Hepatocyte (in vitro differentiated cells): ENCODE measurements at places on chromosomes 6 and 20. TPM values are rescaled to one million over a fixed set of nuclear protein-coding genes. Genes with fewer than 3 reads are reported as not detected.

DNA sequence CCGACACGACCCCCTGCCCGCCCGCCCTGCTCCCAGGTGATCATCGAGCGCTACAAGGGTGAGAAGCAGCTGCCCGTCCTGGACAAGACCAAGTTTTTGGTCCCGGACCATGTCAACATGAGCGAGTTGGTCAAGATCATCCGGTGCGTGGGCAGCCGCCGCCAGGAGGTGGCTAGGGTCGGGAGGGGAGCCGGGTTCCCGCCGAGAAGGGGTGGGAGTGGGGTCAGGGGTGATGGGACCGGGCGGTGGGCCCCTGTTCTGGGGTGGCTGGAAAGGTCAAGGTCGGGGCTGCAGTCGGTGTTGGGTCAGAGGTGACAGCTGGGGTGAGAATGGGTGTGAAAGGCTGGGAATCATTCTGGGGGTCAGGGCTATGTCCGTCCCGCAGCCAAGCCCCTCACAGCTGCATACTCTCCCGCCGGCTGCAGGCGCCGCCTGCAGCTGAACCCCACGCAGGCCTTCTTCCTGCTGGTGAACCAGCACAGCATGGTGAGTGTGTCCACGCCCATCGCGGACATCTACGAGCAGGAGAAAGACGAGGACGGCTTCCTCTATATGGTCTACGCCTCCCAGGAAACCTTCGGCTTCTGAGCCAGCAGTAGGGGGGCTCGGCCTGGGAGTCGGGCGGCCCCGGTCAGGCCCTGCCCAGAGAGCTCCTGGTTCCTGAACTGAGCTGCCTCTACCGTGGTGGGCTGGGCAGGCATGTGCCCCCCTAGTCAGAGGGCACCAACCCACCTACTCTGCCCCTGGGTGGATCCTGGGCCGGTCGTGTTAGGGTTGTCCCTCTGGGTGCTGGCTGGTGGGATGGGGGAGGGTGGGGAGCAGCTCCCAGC lies 1.0 kb downstream of the MAP1LC3A start:
- H3K4me3 ChIP-seq: peak overlapping the region; percentile 73
- no peaks in the 10 kb centered on the region for H3K36me3 ChIP-seq
- H3K4me1 ChIP-seq: peaks cover 6% of the 10 kb centered on the region
- DNase-seq: no peak
- peak overlapping the region; percentile 87 for H3K27ac ChIP-seq

DNA sequence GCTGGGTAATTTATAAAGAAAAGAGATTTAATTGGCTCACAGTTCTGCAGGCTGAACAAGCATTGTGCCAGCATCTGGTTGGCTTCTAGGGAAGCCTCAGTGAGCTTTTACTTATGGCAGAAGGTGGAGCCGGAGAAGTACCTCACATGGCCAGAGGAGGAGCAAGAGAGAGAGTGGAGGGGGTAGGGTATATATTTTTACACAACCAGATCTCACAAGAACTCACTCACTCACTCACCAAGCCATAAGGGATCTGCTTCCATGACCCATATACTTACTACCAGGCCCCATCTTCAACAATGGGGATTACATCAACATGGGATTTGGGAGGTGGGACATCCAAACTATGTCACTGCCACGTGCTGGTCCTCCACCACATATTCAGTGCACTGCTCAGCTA lies 152.6 kb upstream of the PRND start:
- DNase-seq: no peak
- no peak overlapping the region for H3K4me3 ChIP-seq
- no peaks in the 10 kb centered on the region for H3K4me1 ChIP-seq
- H3K27ac ChIP-seq: no peak overlapping the region

- H3K36me3 ChIP-seq: no peaks in the 10 kb centered on the region
- H3K27me3 ChIP-seq: no peaks in the 10 kb centered on the region
- no peak overlapping the region for H3K27ac ChIP-seq
Observed at GRCh38 chr6:120857422-120857821, 476.9 kb downstream of the TBC1D32 start.

- no peak overlapping the region for H3K4me3 ChIP-seq
- no peaks in the 10 kb centered on the region for H3K27me3 ChIP-seq
- no peaks in the 10 kb centered on the region for H3K4me1 ChIP-seq
- H3K36me3 ChIP-seq: no peaks in the 10 kb centered on the region
Observed at GRCh38 chr20:24587384-24588046, 118.1 kb downstream of the SYNDIG1 start.

- no peak overlapping the region for H3K27ac ChIP-seq
- H3K27me3 ChIP-seq: no peaks in the 10 kb centered on the region
- H3K4me3 ChIP-seq: no peak overlapping the region
- no peaks in the 10 kb centered on the region for H3K36me3 ChIP-seq
Observed at GRCh38 chr6:9089724-9090123, 654.4 kb upstream of the SLC35B3 start.

- no peaks in the 10 kb centered on the region for H3K4me1 ChIP-seq
- H3K4me3 ChIP-seq: no peak overlapping the region
- DNase-seq: no peak
Observed at GRCh38 chr6:2578767-2579166, 172.0 kb downstream of the MYLK4 start.

DNA sequence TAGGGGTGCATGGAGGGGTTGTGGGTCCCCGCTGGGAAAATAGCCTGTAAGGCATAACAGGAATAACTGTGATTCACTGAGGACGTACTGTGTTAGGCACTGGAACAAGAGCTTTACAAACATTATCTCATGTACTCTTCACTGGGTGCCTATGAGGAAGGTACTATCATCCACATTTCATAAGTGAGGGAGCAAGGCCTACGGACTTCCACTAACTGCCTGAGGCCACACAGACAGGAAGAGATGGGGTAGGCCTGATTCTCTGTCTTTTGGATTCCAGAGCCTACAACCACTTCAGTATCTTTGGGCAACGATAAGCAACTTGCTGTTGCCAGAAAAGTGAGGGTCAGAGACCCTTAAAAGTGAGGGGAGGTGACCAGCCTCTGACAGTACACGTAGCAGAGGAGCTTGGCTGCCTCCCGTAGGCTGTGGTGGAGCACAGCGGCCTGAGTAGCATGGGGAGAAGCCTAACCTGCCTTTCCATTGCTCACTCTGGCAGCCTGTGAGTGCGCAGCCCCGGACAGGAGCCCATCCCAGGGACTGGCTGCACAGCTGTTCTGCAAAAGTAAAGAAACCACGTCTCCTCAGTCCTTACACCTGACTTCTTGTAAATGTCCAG lies 30.4 kb downstream of the PSMB1 start:
- H3K27me3 ChIP-seq: no peaks in the 10 kb centered on the region
- H3K36me3 ChIP-seq: no peaks in the 10 kb centered on the region
- H3K4me3 ChIP-seq: no peak overlapping the region
- peak; percentile 28 for DNase-seq
- H3K4me1 ChIP-seq: no peaks in the 10 kb centered on the region

- H3K4me1 ChIP-seq: no peaks in the 10 kb centered on the region
- no peak overlapping the region for H3K4me3 ChIP-seq
- H3K27me3 ChIP-seq: no peaks in the 10 kb centered on the region
- no peaks in the 10 kb centered on the region for H3K36me3 ChIP-seq
- no peak for DNase-seq
Observed at GRCh38 chr20:20214757-20215275, 153.1 kb upstream of the INSM1 start.

- DNase-seq: no peak
- no peak overlapping the region for H3K4me3 ChIP-seq
- H3K4me1 ChIP-seq: peaks cover 15% of the 10 kb centered on the region
- H3K27ac ChIP-seq: no peak overlapping the region
- H3K36me3 ChIP-seq: no peaks in the 10 kb centered on the region
Observed at GRCh38 chr20:8151372-8151771, 19.3 kb downstream of the PLCB1 start.

The MYBL2 gene
- total RNA-seq: 2.4 and 3.5 TPM in 2 replicates

The HLA-DRB1 gene
- total RNA-seq: 59.1 and 60.6 TPM in 2 replicates

The HRH3 gene
- not detected in 2 replicates for total RNA-seq

The SLC17A2 gene
- total RNA-seq: 6.4 and 7.7 TPM in 2 replicates

The NT5E gene
- total RNA-seq: 1.7 and 3.0 TPM in 2 replicates

The RSPO3 gene
- total RNA-seq: 1.9 and 4.8 TPM in 2 replicates

The CCNC gene
- total RNA-seq: 98.8 and 102 TPM in 2 replicates

The OSER1 gene
- total RNA-seq: 34.7 and 42.7 TPM in 2 replicates
